ENCODE measurements at places on chromosomes 4 and X.

DNA sequence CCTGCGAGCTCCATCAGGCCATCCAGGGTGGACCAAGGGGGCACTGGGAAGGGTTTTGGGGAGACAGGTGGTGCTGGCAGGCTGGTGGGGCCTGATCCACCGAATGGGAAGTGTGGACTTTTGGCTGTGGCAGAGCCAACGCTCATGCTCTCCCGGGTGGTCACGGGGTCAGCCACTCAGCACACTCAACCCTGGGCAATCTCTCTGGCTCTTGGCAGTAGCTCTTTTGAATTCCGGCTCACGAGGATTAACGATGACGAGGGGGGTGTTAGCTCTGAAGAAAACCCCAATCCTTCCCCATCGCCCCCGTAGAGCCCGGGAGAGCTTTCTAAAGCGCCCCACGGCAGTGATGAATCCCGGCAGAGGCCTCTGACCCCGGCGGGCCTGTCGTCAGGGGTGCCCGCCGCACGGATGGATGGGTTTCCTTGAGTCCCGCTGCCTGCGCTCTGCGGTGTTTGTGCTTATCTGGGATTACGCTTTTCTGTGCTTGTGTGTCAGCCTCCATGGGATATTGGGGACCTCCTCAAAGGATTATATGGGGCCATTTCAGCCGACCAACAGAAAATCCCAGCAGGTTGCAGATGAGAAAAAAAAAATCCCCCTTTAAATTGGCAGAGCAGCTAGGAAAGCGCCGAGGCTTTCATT is 156.8 kb upstream of the PSAPL1 start:
- DNase-seq: no peak

GRCh38 chr4:85637778-85638177 is 162.8 kb downstream of the ARHGAP24 start:
- no peak for DNase-seq

- no peak for DNase-seq
Observed at GRCh38 chrX:64908121-64908520, 68.1 kb downstream of the ZC4H2 start.

DNA sequence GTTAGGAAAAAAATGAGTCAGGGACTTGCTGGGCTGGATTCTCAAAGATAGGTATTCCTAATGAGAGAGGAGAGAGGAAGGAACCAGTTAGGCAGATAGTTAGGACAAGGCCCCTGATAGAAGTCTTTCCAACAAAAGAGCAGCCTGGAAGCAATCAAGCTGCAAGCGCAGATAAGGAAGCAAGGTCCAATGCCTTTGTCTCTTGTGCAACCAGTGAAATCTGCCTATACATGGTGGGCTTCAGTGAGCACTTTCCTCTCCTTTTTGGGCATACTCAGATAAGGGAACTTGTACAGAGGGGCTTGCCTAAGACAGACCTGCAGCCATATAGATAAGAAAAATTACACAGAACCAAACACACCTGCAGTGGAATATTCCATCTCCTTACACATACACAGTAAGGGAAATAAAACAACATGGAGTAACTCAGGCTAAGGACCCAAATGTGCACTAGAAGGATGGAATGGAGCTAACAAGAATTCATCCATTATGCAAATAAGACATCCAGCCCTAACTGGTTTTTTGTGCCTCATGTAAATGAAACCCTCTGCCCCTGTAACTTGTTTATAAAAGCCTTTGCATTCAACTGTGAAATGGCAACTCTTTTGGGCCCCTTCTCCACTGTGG is 68.8 kb downstream of the PCDH18 start:
- DNase-seq: no peak

GRCh38 chrX:118669435-118669834 is 58.0 kb upstream of the IL13RA1 start:
- no peak for DNase-seq

DNA sequence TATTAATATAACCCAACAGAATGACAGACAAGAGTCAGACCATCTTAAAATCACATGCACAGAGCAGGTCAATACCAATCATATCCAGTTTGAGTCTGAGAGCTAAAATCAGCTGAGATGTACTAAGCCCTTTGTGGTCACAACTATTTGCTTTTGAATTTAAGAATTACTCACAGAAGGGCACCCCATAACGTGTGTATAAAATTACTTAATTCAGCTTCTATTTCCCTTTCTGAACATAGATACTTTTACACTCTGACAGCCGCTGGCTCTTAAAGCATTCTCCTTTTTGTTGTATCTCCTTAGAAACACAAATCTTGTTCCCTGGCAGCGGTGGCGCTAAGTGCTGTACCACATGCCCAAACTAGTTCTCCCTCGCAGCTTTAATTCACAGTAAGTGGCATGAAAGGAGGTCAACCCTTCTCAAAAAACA is 14.8 kb upstream of the PPARGC1A start:
- DNase-seq: no peak

DNA sequence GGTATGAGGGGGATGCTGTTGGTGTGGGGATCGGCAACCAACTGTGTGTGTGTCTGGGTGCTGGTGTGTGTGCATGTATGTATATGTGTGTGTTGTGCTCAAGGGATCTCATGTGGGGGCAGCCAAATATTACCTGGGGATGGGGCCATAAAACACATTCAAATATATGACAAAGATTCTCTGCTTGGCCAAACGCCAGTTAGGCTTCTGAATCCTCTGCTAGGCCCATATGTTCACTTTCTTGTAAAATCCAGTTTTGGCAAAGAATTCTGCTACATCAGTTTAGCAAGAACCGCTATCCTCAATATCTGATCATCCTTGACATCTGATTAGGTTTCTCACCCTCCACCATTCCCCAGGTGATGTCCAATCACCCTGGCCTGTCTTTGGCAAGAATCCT is 106.6 kb downstream of the RASL11B start:
- no peak for DNase-seq

DNA sequence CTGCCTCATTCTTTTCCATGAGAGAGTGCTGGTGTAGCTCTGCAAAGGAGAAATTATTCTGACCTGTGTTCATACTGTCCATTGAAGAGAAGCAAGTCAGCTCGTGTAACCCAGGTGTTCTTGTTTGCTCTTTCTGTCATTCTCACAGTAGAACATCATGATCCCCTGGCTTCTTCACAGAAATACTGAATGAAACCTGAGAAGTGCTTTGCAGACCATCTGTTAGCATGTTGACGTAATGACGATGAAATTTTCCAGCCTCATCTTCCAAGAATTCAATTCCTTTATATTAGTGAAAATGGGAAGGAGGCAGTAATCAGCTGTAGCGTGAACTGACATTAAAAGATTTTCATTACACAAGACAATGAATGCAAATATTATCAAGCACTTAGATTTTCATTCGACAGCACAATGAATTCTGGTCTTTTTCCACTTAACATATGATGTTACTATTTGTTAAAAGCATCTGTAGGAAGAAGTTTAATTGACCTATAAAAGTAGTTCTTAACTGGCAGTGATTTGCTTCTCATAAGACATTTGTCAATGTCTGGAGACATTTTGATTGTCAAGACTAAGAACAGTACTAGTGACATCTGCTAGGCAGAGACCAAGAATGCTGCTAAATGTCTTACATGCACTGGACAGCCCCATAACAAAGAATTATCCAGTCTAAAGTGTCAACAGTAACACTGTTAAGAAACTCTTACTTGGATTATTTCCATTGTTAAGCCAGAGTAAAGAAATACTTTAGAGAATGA is 246.3 kb downstream of the BANK1 start:
- no peak for DNase-seq

DNA sequence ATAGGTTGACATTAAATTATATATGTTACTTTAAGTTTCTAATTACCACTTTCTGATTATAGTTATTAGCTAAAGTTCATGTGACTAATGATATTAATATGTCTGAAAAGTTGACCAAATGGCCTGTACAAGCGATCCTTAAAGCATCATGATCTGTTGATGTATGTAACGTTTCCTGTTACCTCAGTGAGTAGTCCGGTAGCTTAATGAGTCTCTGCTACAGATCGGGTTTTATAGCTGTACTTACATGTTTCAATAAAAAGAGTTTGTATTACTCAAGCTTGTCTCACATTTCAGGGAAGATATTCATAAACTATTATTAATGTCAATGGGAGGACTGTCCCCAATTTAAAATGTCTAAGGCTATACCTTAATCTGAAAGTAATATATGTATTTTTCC is 246.3 kb downstream of the PPP3CA start:
- no peak for DNase-seq

- DNase-seq: no peak
Observed at GRCh38 chrX:15173411-15173810, 96.5 kb downstream of the ASB9 start.

- DNase-seq: no peak
Observed at GRCh38 chr4:10320130-10320529, 137.1 kb downstream of the ZNF518B start.

DNA sequence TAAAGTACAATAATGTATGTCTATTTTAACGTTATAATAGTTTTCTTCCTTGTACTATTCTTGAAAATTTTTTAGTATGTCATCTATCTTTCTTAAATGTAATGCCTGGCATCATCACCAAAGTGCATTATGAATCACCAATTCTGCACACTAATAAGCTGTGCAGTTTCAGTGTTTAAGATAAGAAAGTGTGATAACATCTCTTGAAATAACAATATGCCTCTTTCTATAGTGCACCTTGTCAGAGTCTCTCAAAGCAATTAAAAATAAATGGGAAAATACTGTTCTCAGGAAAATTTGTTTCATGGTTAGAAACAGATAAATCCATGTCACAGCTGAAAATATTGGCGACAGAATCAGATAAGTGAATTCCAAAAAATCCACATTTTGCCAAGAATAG is 457.4 kb upstream of the PCDH10 start:
- DNase-seq: no peak

- DNase-seq: no peak
Observed at GRCh38 chrX:116824785-116825184, 362.0 kb upstream of the CT83 start.

GRCh38 chrX:29299684-29300083 is 712.4 kb downstream of the IL1RAPL1 start:
- no peak for DNase-seq

DNA sequence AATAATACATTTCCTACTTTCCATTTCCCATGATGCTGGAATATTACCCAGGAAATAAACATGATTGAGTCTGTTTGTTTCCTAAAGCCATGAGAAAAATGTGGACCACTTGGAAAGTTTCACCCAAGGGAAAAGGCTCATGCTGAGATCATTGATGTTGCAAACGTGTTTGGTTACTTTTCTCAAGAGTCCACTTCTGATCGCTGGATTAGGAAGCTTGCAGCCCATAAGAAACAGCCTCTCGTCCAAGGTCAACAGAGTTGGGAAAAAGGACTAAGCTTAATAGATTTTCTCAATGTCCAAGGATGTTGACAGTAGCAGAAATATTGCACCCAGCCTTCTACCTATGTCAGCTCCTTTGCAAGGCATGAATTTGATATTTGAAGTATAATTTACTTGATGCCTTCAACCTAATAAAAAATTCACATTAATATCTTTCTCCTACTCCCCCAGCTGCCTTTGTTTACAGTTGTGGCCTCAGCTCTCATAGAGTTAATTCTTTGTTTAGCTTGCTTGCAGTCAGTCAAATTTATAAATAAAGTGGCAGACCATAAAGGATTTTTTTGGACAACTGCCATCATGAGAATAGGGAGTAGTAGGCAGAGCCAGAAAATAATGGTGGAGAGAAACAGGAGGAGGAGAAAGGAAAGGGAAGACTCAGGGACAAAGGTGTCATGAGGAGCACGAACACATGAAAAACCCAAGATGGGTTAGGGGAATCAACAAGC is 65.6 kb upstream of the BLTP1 start:
- no peak for DNase-seq

GRCh38 chrX:106454991-106455390 is 156.8 kb upstream of the RADX start:
- DNase-seq: no peak

- DNase-seq: no peak
Observed at GRCh38 chr4:75950213-75950815, 9.5 kb upstream of the NAAA start.

DNA sequence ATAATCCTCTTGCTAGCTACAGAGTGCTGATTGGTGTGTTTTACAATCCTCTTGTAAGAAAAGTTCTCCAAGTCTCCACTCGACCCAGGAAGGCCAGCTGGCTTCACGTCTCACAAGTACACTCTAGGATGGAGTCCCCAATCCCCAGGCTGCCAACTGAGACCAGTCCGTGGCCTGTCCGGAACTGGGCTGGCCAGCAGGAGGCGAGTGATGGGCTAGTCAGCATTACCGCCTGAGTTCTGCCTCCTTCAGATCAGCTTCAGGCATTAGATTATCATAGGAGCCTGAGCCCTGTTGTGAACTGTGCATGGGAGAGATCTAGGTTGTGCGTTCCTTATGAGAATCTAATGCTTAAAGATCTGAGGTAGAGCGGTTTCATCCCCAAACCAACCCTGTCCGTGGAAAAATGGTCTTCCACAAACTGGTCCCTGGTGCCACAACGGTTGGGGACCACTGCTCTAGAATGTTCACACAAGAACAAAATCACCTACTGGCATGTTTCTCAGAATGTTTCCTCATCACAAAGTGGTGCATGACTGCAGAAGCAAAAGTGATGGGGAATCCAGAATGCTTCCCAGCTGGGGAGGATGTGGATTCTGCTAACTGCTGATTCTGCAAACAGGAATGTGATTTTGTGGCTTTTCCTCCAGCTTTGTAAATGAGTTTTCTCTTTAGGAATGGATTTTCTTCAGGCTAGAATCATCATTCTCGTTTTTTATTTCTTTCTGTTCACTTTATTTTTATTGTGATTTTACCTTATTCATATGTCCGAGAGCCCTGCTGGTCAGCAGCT is 40.9 kb downstream of the SEPTIN11 start:
- DNase-seq: no peak

- DNase-seq: no peak
Observed at GRCh38 chrX:23784470-23785331, 1.7 kb downstream of the SAT1 start.

DNA sequence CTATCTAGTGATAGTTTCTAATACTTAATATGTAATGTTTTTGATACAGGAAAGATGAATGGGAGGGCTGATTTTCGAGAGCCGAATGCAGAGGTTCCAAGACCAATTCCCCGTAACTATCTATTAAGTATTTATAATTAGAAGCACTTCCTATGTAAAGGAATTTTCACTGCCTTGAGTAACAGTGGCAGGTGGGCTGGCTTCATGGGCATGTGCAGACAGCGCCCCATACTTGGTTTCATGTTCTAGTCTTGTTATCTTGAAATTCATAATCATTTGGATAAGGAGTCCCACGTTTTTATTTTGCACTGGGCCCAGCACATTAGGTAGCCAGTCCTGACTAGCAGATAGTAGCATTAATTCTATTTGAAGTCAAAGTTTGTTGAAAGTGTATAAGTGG is 1.7 kb downstream of the OCIAD1 start:
- DNase-seq: no peak

DNA sequence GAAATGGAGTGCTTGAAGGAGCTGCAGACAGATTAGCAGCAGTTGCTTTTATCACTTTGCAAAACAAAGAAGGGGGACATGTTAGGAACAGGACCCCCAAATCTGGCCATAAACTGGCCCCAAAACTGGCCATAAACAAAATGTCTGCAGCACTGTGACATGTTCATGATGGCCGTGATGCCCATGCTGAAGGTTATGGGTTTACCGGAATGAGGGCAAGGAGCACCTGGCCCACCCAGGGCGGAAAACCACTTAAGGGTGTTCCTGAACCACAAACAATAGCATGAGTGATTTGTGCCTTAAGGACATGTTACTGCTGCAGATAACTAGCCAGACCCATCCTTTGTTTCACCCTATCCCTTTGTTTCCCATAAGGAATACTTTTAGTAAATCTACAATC is 79.6 kb upstream of the GC start:
- DNase-seq: no peak

GRCh38 chr4:158053086-158053485 is 119.7 kb downstream of the GASK1B start:
- no peak for DNase-seq

- DNase-seq: no peak
Observed at GRCh38 chr4:129264008-129264657, 168.2 kb downstream of the C4orf33 start.

All from stimulated activated CD8-positive, alpha-beta memory T cell treated with anti-CD3 and anti-CD28 coated beads, Interleukin-7, amount 100 ng/mL, for 1 hour (primary cell).